EL (cell line): ENCODE measurements at places on chromosomes 7 and 10.

- no peak for DNase-seq
Measured at GRCh38 chr7:103592844-103593243, 146.8 kb upstream of the SLC26A5 start.

DNA sequence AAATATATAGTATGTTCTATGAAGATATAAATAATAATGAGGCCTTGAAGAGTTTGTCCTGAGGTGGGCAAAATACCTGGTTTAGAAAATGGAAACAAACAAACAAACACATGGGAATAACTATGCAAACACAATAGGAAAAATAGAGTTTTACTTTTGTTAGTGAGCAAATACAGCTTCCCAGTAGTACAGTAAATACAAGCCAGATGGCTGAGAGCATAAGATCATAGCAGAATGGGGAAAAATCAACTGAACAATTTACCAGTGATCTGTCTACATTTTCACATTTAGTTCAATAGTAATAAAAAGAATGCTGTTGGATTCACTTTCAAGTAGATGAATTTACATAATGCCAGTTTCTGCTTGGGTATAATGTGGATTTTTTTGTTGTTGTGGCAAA is 45.1 kb downstream of the ADD3 start:
- no peak for DNase-seq

DNA sequence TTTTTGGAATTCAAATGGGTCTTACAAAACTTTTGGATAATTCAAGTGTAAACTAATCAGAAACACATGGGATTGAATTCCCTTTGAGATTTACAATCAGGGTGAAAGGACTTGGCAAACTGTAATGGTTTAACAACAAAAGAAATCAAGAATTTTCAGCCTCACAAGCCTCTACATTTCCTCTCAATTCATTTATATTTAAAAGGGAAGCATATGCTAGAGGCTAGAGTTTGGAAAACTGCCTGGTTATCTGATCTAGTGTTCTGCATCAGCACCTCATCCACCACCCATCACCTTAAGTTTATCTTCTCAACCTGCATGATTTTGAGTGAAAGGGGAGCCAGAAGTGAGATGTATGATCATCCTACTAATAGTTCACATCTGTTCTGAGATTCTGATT is 120.7 kb downstream of the TES start:
- DNase-seq = peak; percentile 41

- DNase-seq = peak; percentile 27
Measured at GRCh38 chr7:37916673-37917660, at the start of gene SFRP4. Gene SFRP4, minus strand, starts transcription at chr7:37916817. Its CDS starts 280 bp downstream, at chr7:37916537.

GRCh38 chr7:28505014-28505413 is 92.7 kb downstream of the CREB5 start:
- DNase-seq = no peak

DNA sequence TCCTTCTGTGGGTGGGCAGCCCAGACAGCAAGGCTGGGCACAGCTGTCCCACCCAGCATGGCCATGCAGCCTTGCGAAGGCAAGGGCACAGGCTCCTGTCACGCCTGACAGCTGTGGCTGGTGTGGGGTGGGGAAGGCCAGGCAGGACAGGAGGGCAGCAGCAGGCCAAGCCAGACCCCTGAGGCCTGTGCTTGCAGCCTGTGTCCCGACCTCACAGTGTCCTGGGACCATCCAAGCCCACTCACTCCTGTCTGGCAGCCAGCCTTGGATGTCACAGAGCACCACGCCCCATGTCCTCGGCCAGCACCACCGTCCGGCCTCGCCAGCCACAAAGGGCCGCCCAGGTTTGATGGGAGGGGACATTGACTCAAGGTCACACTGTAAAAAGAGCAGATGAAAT is 85.5 kb upstream of the LRRC4 start:
- no peak for DNase-seq

DNA sequence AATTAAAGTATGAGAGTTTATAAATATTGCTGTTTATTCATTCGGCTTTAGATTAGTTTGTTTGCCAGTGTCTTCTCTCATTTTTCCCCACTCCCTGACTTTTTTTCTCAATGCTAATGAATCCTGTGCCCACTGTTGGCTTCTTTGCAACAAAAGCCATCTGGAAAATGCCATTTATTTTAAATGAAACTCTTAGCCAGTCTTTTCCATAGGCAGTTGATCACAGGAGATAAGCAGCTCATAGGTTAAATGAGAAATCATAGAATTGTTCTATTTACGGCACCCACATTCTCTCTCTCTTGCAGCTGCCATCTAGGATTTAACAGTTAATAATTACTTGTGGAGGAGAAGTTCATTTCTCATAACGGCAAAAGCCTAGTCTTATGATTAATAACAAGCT is 249.3 kb upstream of the POM121L12 start:
- no peak for DNase-seq

- no peak for DNase-seq
Measured at GRCh38 chr7:45993621-45994020, 72.5 kb upstream of the IGFBP3 start.

- no peak for DNase-seq
Measured at GRCh38 chr7:137975768-137976167, 26.1 kb downstream of the CREB3L2 start.

DNA sequence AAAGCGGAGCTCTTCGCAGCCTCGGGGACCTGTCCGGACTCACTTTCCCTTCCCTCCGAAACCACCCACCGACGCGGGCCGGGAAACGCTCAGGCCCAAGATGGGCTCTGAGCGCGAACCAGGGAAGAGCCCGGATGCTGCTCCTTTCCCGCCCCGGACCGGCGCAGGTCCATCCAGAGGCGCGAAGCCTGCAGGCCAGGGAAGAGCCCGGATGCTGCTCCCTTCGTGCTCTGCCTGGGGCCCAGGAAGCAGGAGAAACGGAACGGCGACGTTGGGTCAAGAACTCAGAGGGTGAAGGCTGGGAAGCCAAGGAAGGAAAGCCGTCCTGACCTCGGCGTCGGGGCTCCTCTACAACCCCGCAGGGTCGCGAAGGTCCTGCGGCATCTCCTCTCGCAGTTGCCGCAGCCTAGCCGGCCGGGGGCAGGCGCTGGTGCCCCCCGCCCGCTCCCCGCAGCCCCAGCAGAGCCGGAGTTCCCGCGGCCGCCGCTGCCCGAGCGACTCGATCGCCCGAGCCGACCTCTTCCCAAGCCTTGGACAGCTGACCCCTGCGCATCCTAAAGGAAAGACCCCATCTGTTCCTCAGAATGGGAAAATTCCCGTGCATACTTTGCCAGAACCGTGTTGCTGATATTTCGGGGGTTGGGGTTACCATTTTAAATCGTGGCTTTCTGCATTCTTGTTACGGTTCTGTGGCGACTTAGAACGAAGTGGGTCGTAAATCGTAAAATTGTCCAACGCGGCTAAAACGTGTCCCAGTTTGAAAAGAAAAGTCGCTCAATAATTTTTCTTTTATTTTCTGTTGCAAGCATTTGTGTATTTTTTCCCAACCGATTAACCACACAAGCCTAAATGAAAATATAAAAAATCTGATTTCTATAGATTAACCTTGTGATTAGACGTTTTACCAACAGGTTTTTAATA is 7.5 kb downstream of the HOXA1 start:
- DNase-seq = no peak

GRCh38 chr7:12315049-12315448 is 88.6 kb downstream of the VWDE start:
- DNase-seq = no peak

DNA sequence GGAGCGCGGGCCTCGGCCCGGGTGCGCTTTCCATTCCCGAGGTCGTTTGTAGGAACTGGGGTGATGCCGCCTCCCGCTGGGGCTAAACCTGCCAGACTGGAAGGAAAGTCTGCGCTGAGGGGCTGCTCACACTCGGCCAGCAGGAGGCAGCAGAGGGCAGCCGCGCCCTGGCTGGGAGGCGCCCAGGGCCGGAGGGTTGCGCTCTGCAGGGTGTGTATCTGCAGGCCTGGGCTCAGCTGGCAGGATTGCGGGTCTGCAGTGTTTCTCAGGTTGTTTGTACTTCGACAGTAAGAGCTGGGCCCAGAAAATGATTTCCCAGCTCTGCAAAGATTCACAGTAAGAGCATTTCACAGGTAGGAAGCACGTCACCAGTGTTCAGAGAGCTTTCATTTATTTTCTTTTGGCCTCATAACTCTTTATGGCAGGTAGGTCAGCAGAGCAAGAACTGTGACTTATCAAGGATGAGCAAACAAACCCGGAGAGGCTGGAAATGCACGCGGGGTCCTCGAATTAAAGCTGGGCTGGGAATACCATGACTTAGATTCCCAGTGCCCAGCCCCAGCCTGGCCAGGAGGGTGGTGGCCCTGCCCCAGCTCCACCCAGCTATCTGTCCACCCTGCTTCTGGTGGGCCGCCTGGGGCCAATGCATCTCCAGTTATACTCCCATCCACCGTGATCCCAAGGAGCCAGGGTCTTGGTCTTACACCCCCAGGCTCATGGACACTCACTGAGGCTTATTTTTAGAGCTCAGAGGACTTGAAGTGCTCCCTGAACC is 15.2 kb upstream of the PPP2R2D start:
- peak; percentile 57 for DNase-seq

DNA sequence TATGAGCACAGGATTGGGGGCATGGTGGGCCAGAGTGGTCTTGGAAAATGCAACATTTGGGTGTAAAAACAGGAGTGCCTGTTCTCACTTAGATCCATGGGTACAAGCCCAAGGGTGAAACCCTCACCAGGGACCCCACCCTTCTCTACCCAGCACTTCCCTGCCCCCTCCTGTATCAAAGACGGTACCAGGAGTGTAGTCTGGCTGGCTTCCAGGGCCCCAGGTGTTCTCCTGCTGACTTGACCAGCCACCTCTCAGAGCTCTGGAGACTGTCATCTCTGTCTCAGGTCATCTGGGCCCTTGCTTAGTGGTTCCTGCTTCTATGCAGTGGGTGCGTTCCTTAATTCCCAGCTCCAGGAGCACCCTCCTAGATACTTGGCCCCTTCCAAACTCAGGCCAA is 447.2 kb downstream of the LRMDA start:
- no peak for DNase-seq

GRCh38 chr7:20799566-20800366 is 13.1 kb upstream of the SP8 start:
- no peak for DNase-seq
